CD4-positive, alpha-beta T cell treated with Interleukin-21 for 1 hour (primary cell): ENCODE measurements at places on chromosomes 1 and 21.

DNA sequence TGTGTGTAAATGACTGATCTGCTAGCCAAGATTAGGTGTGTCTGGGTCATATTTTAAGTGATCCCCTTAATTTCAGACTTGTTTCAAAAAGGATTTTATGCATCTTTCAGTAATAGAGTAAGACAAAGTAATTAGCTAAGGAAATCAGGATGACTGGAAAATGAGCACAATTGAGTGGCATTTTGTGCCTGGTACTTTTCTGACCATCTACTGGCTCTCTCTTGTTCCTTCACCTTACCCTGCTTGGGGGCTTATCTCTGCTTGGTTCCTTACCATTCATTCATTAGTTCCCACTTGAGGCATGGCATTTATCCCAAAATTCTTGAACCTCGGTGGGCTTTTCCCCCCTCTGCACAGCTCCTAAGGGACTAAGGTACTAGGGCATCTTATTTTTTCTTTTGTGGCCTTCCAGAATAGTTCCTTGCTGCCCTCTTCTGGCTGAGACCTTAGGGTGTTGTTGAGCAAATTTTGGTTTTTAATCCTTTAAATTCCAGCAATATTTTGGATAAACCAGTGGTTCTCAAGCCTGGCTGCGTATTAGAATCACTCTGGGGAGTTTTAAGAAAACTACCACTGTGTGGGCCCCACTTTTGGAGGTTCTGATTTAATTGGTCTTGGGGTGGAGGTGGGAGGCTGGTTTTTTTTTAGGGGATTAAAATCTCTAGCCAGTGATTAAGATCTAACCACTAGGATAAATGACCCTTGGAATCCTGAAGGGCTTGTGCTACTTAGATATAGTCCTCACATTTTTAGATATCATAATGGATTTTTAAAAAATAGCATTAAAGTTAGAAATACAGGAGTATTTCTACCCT is 50.8 kb downstream of the HS2ST1 start:
- peak; percentile 23 for DNase-seq

GRCh38 chr1:19918057-19918456 is 5.4 kb downstream of the PLA2G2E start:
- peak; percentile 76 for DNase-seq

GRCh38 chr1:199678771-199679170 is 348.7 kb upstream of the NR5A2 start:
- no peak for DNase-seq

DNA sequence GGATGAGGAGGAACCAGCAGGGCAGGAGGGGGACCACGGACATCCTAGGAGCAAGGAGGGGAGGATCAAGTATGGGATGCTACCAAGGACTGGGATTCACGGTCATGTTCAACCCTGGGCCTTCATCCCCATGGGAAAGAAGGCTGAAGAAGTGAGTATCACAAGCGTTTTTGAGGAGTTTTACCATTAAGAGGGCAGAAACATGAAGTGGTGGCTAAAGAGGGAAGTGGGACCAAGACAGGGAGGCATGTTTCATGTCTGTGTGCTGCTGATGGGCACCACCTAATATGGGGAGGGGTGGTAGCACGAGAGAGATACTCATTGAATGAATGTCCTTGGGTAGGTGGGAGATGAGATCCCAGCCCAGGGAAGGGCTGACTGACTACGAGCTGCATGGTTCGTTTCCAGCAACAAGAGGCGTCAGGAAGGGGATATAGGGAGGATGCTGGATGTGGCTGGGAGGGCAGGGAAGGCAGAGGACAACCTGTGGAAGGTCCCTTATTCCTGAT is 11.3 kb upstream of the LSS start:
- no peak for DNase-seq

- no peak for DNase-seq
Observed at GRCh38 chr1:157774412-157774811, 2.5 kb downstream of the FCRL2 start.

DNA sequence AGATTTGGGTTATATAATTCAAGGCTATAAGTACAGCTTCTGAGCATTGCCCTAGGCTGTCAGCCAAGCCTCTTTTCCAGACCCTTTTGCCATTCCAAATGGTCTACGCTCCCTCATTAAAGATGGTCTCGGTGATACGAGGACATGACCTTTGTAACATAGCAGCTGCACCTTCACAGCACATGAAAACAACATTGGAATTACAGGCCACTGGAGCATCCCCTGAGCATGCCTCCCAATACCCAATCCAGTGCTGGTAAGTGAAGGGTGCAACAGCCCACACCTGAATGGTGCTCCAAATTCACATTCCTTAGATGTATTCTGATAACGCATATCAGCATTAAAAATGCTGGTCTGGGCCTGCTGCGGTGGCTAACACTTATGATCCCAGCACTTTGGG is 20.1 kb upstream of the PTPRF start:
- DNase-seq, result no peak

- no peak for DNase-seq
Observed at GRCh38 chr21:29585462-29585861, 286.7 kb downstream of the BACH1 start.

DNA sequence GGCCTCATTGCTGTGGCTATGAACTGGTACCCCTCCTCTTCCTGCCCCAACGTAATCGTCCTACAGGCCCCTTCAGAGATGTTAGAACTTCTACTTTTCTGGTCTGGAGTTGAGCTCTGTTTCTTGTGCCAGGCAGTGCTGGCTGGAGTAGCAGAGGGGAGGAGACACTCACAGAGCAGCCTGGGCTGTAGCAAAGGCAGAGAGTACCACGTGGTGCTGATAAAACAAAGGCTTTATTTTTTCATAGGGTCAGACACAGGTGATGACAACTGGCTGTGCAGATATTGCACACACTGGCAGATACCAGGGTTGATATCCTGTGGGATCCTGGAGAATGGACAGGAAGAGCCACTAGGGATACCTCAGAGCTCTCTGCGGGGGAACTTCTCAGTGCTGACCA is 23.2 kb downstream of the CRCT1 start:
- DNase-seq, result no peak

GRCh38 chr1:26163684-26164035 is 4.8 kb downstream of the FAM110D start:
- DNase-seq, result no peak

- DNase-seq, result no peak
Observed at GRCh38 chr1:246052603-246053002, 454.5 kb downstream of the SMYD3 start.

DNA sequence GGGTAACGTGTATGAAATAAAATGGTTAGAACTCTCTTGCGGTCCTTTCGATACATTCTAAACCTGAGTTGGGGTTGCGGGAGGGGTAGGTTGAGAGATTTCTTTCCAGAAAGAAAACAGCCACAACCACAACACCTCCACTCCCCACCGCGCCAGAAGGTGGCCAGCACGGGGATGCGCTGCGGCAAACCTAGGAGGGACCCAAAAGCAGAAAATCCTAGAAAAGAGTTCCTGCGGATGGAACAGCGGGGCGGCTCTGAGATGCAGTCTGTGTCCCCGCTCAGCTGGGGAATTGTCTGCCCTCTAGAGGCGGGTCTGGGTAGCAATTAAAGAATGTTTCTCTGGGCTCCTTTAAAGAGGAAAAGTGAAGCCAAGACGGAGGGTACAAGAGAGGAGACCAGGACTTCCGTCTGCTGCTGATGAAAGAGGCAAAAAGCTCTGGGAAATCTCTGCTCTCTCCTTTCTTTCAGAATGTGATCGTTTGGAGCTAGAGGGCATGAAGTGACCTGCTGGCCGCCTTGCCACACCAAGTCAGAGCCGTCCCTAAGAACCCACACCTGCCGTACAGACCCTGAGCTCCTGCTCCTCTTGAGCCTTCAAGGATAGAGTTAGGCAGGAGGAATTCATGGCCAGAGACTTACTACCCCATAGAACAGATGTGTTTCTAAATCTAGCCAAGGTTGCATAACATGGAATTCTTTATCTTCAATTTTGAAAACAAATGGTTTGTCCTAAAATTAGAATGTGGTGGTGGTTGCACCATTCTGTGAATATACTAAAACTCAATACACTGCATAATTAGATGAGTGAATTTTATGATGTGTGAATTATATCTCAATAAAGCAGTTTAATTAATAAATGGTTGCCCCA is 46.5 kb upstream of the COA6 start:
- peak; percentile 70 for DNase-seq

- no peak for DNase-seq
Observed at GRCh38 chr1:81848880-81849682, 48.3 kb downstream of the ADGRL2 start.

DNA sequence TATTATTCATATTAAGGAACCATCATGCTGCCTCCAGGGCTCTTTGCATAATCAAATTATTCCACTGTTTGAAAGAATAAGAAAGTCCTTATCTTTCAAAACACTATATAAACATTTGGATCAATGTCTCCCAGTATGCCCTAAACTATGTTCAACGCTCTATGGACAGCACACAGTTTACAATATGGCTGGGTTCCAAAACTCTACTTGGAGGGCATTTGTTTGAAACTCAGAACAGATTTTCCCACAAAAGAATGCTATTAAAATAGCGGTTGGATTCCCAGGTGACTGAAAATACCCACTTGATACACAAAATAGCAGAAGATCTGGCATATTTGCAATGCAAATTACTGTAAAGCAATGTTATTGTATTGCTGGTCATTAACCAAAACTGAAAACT is 3.2 kb downstream of the HAO2 start:
- DNase-seq, result no peak

GRCh38 chr1:147264158-147264768 is 21.8 kb downstream of the CHD1L start:
- DNase-seq, result no peak

- no peak for DNase-seq
Observed at GRCh38 chr1:82487778-82488177, 687.0 kb downstream of the ADGRL2 start.

DNA sequence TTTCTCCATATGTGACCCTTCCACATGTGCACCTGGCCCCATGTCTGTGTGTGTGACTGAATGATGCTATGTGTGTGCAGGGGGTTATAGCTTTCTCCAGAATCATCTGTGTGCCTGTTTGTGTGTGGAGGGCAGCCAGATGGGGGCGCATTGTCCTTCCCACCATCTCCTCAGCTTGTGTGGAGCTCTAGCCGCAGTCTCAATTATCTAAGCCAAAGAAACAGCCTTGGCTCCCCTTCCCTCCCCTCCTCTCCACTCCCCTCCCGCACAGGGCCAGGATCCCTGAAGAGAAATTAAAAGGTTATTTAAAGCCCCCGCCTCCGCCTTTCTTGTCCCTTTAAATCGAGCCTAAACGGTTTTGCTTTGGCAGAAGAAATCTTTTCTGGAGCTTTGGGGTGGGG is 1.8 kb upstream of the DMBX1 start:
- no peak for DNase-seq

DNA sequence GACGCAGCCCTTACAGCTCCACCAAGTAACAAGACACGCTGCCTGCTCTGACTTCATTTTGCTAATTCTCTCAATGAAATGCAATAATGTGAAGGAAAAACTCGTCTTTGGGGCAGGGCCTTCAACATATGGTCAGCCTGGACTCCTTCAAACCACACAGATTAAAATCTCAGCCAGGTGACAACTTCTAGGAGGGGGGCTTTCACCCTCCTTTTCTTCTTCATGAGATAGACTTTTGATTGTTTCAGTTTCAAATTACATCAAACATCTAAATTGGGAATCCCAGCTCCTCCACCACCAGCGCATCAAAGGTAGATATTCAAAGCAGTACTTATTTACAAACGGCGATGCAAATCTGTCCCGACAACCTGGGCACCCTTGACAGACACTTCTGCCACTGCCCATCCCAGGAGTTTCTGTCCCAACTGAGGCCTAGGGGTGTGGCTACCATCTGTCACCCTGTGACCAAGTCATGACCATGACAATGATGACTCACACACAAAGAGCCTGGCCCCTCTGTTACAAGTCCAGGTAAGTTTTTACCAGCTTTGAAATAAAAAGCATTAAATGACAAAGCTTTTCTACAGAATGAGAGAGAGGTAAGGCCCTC is 29.7 kb downstream of the SSBP3 start:
- no peak for DNase-seq

DNA sequence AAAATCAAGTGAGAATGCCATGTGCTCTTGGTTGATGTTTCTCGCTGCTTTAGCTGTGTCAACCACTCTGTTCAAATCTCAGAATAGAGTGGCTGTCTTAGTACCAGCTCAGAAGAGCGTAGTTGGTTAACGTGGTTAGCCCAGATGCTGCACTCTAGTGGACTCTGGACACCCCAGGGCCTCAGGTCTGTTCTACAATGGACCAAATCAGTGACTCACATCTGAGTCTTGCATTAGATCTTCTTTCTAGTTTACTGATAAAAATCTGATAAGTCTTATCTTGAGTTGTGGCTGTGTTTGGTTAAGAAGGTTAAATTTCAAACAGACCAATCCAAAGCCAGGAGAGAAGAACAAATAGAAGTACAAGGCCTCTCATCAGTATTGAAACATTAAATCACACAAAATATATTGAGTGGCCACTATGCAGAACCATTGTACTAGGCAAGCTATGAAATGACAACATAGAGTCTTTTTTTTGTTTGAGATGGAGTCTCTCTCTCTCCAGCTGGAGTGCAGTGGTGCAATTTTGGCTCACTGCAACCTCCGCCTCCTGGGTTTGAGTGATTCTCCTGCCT is 104.1 kb downstream of the NR5A2 start:
- no peak for DNase-seq

DNA sequence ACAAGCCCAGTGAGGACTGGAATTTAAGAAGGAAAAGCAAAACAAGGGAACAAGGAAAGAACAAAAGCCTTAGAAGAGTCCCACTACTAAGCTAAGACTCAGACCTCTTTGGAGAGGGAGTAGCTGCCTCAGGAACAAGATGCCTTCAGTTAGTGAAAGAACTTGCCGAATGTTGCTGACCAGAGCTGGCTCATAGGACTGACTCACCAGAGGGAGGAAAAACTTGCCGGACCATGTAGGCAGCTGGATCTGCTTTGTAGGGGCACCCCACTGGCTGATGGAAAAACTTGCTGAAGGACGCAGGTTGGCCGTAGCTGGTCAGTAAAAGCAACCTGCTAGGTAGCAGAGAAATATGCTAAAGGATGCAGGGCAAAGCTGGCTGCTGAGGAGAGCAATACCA is 15.3 kb upstream of the ZSWIM5 start:
- no peak for DNase-seq

- no peak for DNase-seq
Observed at GRCh38 chr1:109769330-109770078, 5.8 kb upstream of the EPS8L3 start.

DNA sequence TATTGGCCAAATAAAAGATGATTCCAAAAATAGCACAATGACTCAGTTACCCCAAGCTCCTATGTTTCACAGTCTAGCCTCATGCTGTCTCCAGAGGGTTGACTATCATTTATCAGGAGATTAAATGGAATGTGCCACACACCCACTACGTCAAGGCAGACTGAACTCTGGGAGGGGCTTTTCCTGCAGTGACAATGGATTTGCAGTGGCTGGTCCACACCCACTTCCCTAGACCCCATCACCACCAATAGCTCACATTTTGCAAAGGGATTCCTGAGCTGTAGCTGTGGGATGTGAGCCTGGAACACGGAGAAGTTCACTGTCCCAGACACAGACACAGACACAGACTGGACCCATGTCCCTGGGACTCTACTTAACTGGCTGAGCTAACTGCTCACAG is 77.1 kb downstream of the HLCS start:
- DNase-seq, result no peak

DNA sequence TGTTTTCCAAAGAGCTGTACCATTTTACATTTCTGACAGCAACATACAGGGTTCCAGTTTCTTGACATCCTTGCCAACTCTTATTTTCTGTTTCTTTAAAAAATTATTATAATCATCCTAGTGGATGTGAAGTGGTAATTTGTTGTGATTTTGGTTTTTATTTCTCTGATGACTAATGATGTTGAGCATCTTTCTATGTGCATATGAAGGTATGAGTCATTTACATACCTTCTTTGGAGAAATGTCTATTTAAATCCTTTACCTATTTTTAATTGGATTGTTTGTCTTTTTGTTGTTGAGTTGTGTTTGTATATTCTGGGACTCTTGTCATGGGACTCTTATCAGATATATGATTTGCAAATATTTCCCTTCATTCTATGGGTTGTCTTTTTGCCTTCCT is 20.8 kb upstream of the MPC2 start:
- no peak for DNase-seq
